ENCODE measurements at places on chromosomes 6 and 20.

DNA sequence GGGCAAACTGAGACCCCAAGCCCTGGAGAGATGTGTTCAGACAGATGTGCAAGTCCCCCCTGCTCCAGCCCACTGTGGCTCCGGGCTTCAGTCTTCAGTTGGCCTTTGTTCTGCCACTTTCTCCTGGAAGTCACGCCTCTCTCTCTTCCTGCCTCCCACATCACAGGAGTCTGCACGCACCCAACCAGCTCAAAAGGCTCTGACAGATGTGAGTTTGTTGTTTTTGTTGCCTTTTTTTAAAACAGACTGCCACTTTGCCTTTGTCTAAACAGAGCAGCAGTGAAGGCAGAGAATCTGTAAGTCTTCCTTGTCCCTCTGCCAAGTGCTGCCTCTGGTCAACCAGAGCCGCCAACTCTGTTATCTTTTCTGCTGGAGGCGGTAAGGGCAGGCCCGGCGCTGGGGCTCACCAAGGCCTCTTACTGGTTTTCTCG, 149.7 kb downstream of the TFAP2C start:
- DNase-seq, result no peak

- no peak for DNase-seq
Observed at GRCh38 chr20:34680586-34681175, 3.8 kb upstream of the PIGU start.

DNA sequence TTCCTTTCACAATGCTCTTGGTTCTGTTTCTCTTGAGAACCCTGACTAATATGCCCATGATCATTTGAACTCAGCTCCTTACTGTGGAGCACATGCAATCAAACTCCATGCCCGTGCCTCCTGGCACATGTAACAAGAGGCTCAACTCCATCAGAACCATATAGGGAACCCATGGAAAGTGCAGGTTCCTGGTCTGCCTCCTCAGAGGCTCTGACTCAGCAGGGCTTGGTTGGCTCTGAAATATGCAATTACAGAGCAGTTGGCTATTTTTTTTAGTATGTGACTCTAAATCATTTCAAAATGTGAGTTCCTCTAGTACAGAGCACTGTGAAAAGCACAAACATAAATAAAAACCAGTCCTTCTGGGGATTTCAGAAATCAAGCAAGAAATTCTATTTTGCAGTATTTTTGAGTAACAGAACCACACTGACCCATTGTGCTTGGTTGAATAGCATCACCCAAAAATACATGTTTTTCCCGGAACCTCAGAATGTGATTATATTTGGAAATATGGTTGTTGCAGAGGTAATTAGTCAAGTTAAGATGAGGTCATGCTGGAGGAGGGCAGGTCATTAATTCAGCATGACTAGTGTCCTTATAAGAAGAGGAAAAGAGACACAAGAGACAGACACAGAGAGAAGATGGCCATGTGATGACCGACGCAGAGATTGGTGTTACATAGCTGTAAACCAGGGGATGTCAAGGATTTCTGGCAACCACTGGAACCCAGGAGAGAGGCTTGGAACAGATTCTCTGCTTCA, 13.2 kb upstream of the MAP3K4 start:
- DNase-seq, result no peak

- no peak for DNase-seq
Observed at GRCh38 chr6:74867291-74867690, 338.6 kb downstream of the COL12A1 start.

DNA sequence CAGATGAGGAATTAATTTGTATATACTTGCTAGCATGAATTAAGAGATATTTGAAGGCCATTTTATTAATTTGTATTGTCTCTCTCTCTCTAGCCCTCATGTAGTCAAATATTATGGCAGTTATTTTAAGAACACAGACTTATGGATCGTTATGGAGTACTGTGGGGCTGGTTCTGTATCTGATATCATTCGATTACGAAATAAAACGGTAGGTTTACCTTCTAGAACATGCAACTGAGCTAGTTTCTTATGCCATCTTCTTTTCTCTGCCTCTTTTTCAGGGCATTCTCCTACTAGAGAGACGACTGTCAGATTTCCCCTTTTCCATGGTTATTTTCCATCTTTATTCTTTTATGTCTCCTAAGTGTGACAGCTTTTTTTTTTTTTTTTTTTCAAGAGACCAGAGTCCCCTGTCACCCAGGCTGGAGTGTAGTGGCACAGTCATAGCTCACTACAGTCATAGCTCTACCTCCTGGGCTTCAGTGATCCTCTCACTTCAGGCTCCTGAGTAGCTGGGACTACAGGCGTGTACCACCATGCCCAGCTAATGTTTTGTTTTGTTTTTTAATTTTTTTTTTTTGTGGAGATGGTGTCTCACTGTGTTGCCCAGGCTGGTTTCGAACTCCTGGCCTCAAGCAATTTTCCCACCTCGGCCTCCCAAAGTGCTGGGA, 15.6 kb downstream of the STK4 start:
- no peak for DNase-seq

DNA sequence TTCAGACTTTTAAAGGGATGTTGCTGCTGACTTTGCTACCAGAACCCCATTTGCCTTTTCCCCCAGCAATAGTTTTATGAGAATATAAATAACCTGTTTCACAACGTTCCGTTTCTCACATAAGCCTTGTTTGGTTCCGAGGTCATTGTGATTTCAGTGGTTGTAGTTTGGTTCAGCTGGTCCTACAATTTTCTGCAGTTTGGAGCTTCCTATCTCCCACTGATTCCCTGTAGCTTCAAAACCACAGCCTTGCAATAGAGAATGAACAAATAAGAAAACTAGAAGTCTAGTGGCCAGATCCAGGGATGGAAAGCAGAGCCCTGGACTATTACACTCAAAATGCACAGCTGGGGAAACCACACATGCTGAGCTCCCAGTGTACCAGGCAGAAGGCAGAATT, 24.1 kb upstream of the SH3BGRL2 start:
- no peak for DNase-seq

DNA sequence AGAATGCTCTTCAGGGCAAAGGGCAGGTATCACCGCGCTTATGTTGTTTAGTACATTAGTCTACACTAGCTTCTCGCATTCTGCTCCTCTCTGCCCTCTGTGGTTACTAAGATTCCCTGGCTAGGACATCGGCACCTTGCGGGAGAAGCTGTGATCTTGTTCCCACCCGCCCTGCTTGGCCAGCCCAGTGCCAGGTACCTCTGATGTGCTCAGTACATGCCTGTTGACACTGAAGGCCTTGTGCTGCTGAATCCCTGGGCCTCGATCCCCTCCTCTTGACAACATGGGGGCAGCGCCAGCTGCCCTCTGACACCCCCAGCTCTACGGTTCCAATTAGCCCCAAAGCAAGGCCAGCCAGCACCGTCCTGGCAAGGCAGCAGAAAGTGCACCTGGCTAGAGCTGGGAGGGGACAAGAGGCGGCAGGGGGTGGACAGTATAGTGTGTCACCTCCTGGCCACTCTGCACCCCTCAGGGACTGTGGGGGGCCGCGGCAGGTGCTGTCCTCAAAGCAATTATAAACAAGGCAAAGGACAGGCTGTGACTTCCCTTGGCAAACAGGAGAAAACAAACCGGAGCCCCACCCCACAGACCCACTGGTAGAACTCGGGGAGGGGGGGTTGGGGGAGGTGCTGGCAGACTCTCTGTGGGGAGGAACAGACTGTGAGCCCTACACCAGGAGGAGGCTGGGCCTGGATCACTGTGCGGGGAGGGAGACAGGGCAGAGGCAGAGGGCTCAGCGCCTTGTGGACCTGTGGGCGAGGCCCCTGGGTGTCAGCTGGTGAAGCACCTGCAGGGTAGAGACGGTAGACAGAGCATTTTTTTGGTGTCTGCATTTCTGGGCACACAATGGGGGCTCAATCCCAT, 7.1 kb downstream of the TFEB start:
- DNase-seq, result no peak

DNA sequence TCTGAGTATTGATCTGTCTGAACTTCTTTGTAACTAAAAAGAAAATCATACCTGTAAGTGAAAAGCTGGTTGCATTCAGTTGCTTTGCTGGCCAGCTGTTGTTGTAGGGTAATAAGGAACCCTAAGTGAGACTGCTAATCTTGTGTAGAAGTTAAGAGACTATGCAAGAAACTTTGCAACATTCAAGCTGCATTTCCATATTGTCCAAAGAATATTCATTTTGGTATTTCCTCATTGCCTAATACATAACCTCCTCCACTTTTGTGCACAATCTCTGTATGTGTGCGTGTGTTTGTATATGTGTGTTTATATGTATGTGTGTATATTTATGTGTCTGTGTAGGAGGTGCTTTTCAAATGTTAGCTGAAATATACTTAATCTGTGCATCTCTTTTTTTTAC, 414.9 kb downstream of the CDKAL1 start:
- DNase-seq, result no peak

- DNase-seq, result peak; percentile 61
Observed at GRCh38 chr6:53691667-53692133, 26.1 kb upstream of the KLHL31 start.
